Jurkat, Clone E6-1 (cell line): ENCODE measurements at places on chromosomes 5 and 9.

- no peak for DNase-seq
Observed at GRCh38 chr9:127021664-127022363, 100.6 kb downstream of the ANGPTL2 start.

DNA sequence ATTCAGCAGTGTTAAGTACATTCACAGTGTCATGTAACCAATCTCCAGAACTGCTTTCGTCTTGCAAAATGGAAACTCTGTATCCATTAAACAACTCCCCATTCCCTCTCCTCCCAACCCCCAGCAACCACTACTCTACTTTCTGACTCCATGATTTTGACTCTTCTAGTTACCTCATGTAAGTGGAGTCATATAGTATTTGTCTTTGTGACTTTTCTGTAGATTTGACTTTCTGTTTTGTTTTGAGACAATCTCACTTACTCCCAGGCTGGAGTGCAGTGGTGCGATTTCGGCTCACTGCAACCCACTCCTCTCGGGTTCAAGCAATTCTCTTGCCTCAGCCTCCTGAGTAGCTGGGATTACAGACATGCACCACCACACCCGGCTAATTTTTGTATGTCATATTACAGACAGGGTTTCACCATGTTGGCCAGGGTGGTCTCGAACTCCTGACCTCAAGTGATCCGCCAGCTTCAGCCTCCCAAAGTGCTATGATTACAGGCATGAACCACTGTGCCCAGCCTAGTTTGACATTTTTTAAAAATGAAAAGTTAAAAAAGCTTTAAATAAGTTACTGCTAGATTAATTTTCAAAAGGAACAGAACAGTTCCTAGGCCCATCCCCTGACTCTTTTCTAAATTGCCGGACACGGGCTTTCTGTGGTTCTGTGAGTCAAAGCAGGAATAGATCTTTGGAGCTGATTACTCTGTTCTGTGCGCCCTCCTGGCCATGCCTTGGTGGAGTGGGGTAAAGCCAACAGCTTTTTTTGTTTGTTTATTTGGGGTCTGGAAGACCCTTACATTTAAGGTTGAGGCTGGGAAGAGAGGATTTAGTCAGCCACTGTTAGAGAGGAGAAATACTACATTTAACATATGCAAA is 59.3 kb downstream of the RALGPS1 start:
- no peak for DNase-seq

DNA sequence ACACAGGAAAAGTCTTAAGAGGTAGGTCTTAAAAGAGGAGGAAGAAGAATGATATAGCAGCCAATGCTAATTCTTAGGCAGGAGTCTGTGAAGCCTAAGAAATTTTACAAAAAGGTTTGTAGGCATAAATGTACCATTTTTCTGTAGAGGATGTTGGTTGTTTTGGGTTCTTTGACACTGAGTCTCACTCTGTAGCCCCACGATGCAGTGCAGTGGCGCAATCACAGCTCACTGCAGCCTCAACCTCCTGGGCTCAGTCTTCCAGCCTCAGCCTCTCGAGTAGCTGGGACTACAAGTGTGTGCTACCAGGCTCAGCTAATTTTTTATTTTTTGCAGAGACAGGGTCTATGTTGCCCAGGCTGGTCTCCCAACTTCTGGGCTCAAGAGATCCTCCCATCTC is 37.7 kb upstream of the RNF38 start:
- DNase-seq: no peak

DNA sequence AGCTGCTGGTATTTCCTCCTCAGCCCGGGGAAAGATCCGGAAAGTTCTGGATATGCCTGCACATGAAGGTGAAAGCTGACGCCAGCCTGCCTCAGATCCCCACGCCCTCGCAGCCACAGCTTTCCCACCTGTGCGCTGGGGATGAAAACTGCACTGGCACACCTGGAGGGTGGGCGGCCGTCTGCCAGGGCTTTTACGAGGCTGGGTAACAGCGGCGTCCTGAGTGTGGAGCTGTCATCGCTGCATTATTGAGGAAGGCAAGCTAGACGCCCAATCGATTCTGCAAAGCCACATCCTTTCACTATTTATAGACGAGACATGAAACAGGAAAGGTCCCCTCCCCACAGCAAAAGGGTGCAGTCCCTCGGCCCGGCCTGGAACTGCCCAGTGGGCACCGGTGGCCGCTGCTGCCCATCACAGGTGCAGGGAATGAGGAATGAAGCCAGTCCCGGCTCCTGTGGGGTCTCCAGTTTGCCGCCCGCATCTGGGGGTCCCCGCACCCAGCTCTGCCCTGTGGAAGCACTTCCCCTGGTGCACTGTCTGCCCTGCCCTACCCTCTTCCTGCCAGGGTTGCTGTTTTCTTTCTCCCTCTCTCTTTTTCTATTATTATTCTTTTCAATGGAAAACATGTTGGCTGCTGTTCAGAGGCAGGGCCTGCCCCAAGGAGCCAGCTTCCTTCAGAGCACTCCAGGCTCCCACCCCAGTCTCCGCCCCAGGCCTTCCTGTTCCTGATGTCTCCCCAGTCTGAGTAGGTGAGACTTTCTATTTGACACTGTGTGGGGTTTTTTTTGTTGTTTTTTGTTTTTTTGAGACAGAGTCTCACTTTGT is 7.0 kb downstream of the NOTCH1 start:
- DNase-seq: peak; percentile 73

DNA sequence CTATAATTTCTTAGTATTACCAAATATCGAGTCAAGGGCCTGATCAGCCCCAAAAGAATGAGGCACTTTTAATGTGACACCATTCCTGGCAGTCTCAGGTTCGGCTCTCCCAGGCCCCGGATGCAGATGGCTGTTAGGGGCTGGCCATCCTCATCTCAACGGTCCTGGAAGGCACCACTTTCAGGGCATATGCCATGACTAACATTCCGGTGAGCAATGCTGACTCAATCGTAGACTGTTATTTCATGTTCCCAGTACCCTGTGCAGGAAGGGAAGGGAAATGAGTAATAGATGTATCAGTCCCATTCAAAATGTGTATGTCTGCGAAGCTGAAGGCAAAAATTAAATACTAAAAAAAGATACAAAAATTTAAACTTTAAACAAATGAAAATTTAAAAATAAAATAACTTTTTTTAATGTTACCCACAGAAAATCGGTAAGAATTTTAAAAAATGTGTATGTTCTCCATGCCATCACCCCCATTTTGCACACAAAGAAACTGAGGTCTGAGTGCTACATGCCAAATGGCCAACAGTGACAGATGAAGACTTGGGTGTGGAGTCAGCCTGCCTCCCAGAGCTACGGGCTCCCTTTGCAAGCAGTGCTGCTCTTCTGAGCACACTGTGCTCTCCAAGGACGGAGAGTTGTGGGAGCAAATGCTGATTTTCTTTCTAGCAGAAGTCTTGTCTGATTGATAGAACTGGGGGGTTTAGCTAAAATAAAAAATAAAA is 79.0 kb downstream of the GLDC start:
- DNase-seq: no peak

DNA sequence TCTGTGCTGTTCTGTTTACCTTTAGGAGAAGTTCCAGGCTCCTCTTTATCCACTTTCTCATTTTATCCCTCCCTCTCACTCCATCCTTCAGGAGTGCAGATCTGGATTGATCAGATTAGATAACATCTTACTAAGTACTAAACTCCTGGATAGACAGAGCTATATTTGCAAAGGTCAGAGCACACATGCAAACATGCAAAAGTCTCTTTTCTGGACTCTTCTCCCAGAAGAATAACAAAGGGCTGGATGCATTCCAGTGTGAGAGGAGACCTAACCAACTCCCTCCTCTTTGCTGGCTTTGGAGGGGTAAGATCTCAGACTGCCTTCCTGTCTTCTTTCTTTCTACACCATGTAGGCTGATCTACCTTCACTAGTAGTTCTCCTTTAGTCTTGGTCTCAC is 21.4 kb downstream of the GARNL3 start:
- DNase-seq: no peak

- no peak for DNase-seq
Observed at GRCh38 chr9:95055851-95056551, 261.5 kb downstream of the FANCC start.

DNA sequence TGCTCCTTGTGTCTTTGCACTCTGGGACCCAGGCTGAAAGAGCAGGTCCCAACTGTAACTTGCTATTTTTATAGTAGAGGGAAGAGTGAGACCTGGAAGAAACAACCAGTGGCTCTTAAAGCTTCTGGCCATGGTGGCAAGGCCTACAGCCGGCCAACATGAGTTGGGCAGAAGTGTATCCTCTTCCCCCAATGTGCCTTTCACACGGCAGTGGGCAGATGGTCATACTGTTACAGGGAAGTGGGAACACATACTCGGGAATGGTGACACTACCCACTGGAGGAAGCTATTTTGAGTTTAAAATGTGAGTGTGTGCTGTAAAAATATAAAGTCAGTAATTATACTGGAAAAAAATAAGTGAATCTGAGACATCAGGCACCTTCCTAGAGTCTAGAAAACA is 116.0 kb downstream of the MVB12B start:
- no peak for DNase-seq

DNA sequence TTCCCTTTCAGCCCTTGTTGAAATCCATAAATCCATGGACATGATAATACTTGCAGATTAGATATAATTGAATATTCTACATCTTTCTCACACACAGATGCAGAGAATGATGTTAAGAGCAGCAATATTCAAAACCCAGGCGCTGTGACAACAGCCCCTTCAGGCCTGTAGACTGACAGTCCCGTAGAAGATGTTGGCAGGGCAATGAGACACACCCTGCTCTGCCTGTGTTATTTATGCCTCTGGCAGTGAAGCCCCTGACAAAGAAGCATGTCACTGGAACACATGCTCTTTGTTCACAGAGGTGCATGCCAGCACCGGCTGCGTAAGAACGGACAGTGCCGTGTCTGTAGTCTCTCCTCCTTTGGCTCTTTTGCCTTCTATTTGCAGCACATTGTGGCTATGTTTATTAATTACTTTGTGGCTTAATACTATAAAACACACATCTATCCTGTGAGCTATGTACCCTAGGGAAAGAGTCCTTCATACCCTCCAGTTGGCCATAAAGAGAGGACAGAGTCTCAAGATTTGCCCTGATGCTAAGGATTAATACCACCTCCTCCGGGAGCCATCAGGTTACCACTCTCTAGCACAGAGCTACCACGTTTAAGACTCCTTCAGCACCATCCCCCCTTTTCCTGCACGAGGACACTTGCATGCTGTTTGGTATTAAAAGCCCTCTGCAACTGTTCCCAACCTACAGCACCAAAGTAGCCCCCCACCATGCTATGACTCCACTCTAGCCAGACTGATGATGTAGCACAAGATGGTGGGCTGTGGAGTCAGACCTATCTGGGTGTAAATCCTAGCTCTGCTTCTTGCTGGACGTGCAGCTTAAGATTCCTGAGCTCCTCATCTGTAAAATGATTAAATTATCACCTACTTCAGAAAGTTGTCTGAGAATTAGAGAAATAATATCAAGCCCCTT is 2.0 kb upstream of the ANP32B start:
- DNase-seq: no peak

DNA sequence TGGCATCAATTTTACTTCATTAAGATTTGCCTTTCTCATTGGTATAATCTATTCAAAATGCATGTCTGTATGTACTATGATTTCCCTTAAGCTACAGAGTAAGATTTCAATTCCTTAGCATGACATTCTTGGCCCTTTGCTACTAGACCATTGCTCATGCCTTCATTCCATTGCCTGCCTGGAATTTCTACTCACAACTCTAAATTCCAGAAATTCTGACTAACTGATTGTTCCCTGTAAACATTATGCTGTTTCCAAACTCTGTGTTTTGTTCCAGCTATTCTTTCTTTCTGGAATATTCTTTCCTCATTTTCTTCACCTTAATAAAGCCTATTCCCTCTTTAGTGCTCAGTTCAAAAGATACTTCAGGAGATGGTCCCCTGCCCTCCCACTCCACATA is 568.8 kb upstream of the SEMA6A start:
- DNase-seq: no peak

GRCh38 chr9:120337131-120337530 is 242.8 kb downstream of the CDK5RAP2 start:
- DNase-seq: no peak

- no peak for DNase-seq
Observed at GRCh38 chr5:80881726-80882125, 78.4 kb upstream of the RASGRF2 start.

GRCh38 chr9:36166168-36166927 is 2.8 kb upstream of the CCIN start:
- peak; percentile 35 for DNase-seq

GRCh38 chr5:87076931-87077330 is 190.8 kb upstream of the RASA1 start:
- no peak for DNase-seq

DNA sequence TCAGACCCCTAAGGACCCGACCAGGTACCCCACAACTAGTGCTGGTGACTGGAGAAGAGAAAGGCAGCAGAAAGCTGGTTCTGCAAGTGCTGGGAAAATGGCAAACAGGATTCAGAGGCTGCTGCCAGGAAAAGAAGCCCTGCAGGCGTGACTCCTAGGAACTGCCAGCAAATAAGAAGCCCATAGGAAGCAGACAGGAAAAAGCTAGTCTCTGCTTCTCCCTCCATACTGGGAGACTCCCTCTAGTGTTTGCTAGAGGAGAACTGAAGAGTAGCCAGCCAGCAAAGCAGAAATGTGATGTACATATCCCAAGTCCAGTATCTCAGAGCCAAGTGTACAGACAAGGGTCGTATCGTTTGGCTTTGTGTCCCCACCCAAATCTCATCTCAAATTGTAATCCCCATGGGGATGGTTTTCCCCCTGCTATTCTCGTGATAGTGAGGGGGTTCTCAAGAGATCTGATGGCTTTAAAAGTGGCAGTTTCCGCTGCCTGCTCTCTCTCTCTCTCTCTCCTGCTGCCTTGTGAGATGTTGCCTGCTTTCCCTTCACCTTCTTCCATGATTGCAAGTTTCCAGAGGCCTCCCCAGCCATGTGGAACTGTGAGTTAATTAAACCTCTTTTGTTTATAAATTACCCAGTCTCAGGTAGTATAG is 38.1 kb upstream of the TUSC1 start:
- peak; percentile 9 for DNase-seq

- DNase-seq: no peak
Observed at GRCh38 chr9:116580853-116581252, 106.3 kb upstream of the TRIM32 start.

GRCh38 chr9:34158362-34158869 is 20.4 kb upstream of the UBAP1 start:
- DNase-seq: no peak

- peak; percentile 86 for DNase-seq
Observed at GRCh38 chr9:85118990-85119755, 449.6 kb downstream of the NTRK2 start.

DNA sequence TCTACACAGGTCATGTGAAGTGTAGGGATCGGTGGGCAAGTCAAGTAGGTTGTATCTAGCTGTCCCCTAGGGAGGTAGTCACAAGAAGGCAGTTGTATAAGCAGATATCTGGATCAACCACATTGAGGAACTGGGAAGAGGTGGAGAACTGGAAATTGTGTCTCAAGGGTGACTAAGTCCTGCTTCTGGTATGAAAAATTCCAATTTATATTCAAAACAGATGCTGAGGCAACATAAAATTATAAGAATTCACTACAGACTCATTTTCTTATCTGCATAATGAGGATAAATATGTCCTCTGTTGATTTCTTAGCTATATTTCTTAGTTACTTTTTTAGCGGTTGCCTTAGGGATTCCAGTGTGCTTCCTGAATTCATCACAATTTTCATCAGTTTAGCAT is 46.8 kb downstream of the GALNT12 start:
- DNase-seq: no peak
